NCI-H345 (cell line): ENCODE measurements at places on chromosomes 2 and 18.

GRCh38 chr2:152425765-152426727, 91.1 kb downstream of the FMNL2 start:
- no peak for DNase-seq

- DNase-seq: no peak
These were observed 74.8 kb downstream of the EMX1 start for GRCh38 chr2:72991980-72992733.

GRCh38 chr18:45619062-45619825, 4.0 kb downstream of the SLC14A2 start:
- DNase-seq: no peak

DNA sequence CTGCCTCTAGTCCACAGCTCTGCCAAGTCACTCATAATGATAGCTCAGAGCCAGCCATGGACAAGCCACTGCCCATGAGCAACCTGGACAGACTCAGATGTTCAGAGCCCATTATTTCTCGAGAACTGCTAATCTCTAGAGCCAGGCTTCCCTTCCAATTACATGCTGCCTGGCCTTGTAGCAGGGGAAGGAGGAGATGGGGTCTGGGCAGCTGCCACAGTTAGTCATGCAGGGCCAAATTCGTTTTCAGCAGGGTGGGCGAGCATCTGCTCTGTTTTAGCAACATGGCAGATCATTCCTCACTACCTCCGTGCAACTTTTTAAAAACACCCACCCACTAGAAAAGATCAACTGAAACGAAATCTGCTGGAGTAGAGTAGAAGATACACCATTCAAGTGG, 141.8 kb downstream of the MYO5B start:
- DNase-seq: no peak

- DNase-seq: no peak
These were observed 19.0 kb upstream of the IGFBP5 start for GRCh38 chr2:216714376-216714775.

- no peak for DNase-seq
These were observed 555.0 kb upstream of the CHAC2 start for GRCh38 chr2:53212576-53212975.
